Mesangial cell (primary cell): ENCODE measurements at places on chromosomes 13 and 19. TPM values are rescaled to one million over a fixed set of nuclear protein-coding genes. Genes with fewer than 3 reads are reported as not detected.

Gene PTH2
- not detected in 2 replicates for total RNA-seq

Gene ZNF761
- total RNA-seq, result 4.1 and 6.3 TPM in 2 replicates

Gene ZGLP1
- total RNA-seq, result 0.89 and 2.8 TPM in 2 replicates

Gene ICAM4
- 0.33 and 1.1 TPM in 2 replicates for total RNA-seq

Gene CYP2B6
- not detected in 2 replicates for total RNA-seq

Gene PODNL1
- total RNA-seq, result 0.49 and 25.6 TPM in 2 replicates

Gene KIR3DL2
- not detected in 2 replicates for total RNA-seq

Gene TLE6
- total RNA-seq, result 0.49 and 0.51 TPM in 2 replicates

Gene TEKTIP1
- total RNA-seq, result not detected in 2 replicates

Gene SIGLEC12
- total RNA-seq, result not detected in 2 replicates

Gene FAM216B
- not detected in 2 replicates for total RNA-seq

Gene LRG1
- total RNA-seq, result under 0.01 TPM in 1 of 2 replicates, not detected in the other

Gene TMEM38A
- total RNA-seq, result 0.65 and 3.3 TPM in 2 replicates

Gene ZNF787
- total RNA-seq, result 28.5 and 36.5 TPM in 2 replicates

Gene LILRA5
- total RNA-seq, result not detected in 2 replicates

Gene GDF15
- total RNA-seq, result 20.4 and 246 TPM in 2 replicates

Gene GPR18
- total RNA-seq, result not detected in 2 replicates

Gene SOX1
- total RNA-seq, result not detected in 2 replicates

Gene LIM2
- total RNA-seq, result not detected in 2 replicates

Gene ERF
- 44.5 and 62.1 TPM in 2 replicates for total RNA-seq

Gene KLF12
- 4.9 and 8.2 TPM in 2 replicates for total RNA-seq

Gene CRB3
- 33.6 and 79.1 TPM in 2 replicates for total RNA-seq

Gene RNF17
- 0.13 and 0.49 TPM in 2 replicates for total RNA-seq

Gene CA11
- 11.3 TPM in 1 of 2 replicates, not detected in the other for total RNA-seq

Gene IGLON5
- not detected in 2 replicates for total RNA-seq

Gene TTYH1
- not detected in 2 replicates for total RNA-seq

Gene ALKBH6
- 22.9 and 33.4 TPM in 2 replicates for total RNA-seq

Gene C19orf85
- not detected in 2 replicates for total RNA-seq

Gene SIRT6
- 26.1 and 40.8 TPM in 2 replicates for total RNA-seq

Gene PRTN3
- total RNA-seq, result not detected in 2 replicates

Gene ACP7
- total RNA-seq, result not detected in 2 replicates

Gene MAB21L1
- not detected in 2 replicates for total RNA-seq

Gene LHFPL6
- 10.1 and 20.5 TPM in 2 replicates for total RNA-seq

Gene KLF1
- not detected in 2 replicates for total RNA-seq

Gene PCDH8
- total RNA-seq, result not detected in 2 replicates

Gene MTIF3
- 26.0 and 30.1 TPM in 2 replicates for total RNA-seq

Gene NLRP11
- not detected in 2 replicates for total RNA-seq

Gene ZNF470
- total RNA-seq, result 0.65 and 1.5 TPM in 2 replicates

Gene NRTN
- 1.6 and 2.5 TPM in 2 replicates for total RNA-seq

Gene PRODH2
- not detected in 2 replicates for total RNA-seq

Gene NCR1
- total RNA-seq, result not detected in 2 replicates

Gene CEACAM3
- not detected in 2 replicates for total RNA-seq

Gene SLC15A1
- 0.13 and 0.16 TPM in 2 replicates for total RNA-seq

Gene FFAR2
- total RNA-seq, result not detected in 2 replicates

Gene ZNF541
- total RNA-seq, result 0.13 TPM in 1 of 2 replicates, not detected in the other

Gene APOC1
- total RNA-seq, result 6.2 and 10.8 TPM in 2 replicates

Gene PEAK3
- total RNA-seq, result not detected in 2 replicates

Gene PTPRH
- 0.81 and 3.7 TPM in 2 replicates for total RNA-seq

Gene CCDC169
- 2.3 and 2.5 TPM in 2 replicates for total RNA-seq

Gene SIGLEC5
- total RNA-seq, result not detected in 2 replicates

Gene ZNF418
- total RNA-seq, result 3.0 and 7.7 TPM in 2 replicates

Gene MISP
- 7.0 and 20.2 TPM in 2 replicates for total RNA-seq

Gene CAMSAP3
- total RNA-seq, result 2.3 and 3.8 TPM in 2 replicates

Gene ZNF888
- 3.3 and 5.8 TPM in 2 replicates for total RNA-seq

Gene SMIM24
- total RNA-seq, result 3.2 TPM in 1 of 2 replicates, not detected in the other

Gene HDGFL2
- total RNA-seq, result 66.5 and 69.6 TPM in 2 replicates
